ENCODE measurements at places on chromosomes 3 and 15.

- DNase-seq: no peak
Measured at GRCh38 chr15:25572191-25572590, 133.4 kb upstream of the UBE3A start.

DNA sequence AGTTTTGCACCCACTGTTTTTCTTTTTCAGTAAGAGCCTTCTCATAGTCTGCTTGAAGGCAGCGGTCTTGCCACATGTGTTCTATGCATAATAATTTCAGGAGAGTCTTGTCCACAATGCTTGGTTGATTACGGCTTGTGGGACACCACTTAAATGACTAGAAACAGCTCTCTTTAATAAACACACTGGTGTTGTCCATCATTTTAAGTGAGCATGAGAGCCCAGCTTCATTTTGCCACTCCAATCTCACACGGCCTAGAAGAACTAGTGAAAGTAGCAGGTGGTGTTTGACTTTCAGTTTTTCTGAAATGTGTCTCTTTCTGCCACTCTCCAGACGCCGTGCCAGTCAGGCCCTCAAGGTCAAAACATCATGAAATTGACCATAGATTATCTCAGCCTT lies 292.1 kb downstream of the LPP start:
- no peak for DNase-seq

DNA sequence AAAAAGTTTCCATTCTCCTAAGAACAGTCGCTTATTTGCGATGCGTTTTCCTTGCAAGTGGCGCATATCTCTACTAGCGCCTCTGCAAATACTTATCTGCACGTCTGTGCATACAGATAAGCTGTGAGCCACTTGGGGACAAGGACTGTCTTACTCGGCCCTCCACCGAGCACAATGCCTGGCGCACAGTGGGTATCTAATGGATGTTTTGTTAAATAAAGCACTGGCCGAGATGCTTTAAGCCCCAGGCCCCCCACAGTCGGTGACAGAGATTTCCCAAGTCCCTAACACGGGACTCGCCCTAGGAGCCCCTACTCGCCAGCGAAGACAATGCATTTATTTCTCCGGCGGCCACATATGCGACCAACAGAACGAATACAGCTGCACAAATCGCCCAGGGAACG lies 503 bp downstream of the HLTF start:
- peak; percentile 36 for DNase-seq

GRCh38 chr3:195574497-195575304 lies 9.0 kb downstream of the APOD start:
- no peak for DNase-seq

DNA sequence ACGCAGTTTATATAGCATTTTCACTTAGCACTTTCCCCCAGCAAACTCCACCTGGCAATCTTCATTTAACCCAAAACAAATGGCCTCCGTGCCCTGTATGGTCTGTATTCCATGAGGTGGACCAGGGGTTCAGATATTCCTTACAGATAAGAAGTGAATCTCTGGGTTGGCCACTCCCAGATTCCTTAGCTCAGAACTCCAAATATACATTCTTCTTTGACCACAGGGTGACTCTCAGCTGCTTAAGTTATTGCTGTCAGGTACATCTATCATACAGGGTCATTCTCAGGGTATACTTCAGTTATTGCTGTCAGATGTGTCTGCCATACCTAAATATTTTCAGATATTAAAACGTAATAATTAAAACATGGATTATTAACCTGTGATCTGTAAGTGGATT lies 229.8 kb downstream of the TBL1XR1 start:
- DNase-seq: no peak

GRCh38 chr15:72197041-72197459 lies 537 bp downstream of the GRAMD2A start:
- DNase-seq: no peak

DNA sequence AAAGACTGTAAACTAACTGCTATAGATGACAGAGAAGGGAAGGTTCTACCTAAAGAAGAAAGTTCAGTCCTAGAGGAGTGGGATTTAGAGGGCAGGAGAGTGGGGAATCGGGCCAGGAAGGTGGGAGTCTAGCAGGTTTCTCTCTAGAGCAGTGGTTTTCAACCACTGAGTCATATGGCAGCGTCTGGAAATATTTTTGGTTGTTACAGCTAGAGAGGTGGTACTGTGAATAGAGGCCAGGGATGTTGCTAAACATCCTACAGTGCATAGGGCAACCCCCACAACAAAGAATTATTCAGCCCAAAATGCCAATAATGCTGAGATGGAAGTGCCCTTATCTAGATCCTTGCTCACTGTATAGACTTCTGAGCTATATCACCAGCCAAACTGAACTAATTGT lies 28.7 kb downstream of the ATP1B3 start:
- DNase-seq: no peak

DNA sequence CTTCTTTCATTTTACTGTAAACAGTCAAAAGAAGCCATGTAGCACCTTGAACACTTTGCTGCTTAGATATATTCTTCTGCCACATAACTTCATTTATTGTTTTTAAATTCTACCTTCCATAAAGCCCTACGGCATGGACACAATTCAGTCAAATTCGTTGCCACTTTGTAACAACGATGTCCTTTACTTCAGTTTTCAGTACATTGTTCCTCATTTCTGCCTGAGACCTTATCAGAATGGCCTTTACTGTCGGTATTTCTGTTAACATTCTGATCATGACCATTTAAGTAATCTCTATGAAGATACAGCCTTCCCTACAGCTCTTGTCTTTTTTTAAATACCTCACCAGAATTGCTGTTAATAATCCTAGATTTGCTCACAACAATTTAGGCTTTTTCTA lies 466.9 kb downstream of the NAALADL2 start:
- DNase-seq: no peak

GRCh38 chr3:2790266-2790815 lies 319.8 kb downstream of the IL5RA start:
- DNase-seq: peak; percentile 12

DNA sequence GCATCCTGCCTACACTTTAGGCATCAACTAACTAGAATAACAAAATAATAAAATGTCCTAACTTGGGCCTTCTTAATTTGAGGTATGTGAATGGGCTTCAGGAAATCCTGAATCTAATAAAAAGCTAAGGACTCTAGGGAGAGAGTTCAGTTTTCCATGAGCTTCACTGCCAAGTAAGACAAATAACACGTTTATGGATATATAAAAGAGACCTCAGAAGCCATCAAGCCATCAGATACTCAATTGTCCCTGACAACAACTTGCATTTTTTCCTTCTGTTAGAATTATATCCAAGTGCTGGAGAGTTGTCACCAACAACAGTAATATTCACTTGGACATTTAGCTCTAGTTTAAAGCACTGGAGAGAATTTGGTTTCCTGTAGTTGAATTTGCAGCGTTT lies 102.4 kb upstream of the IGSF10 start:
- no peak for DNase-seq

- DNase-seq: no peak
Measured at GRCh38 chr3:89795506-89795905, 688.1 kb downstream of the EPHA3 start.

GRCh38 chr15:74315626-74316025 lies 51.8 kb downstream of the CYP11A1 start:
- DNase-seq: no peak

DNA sequence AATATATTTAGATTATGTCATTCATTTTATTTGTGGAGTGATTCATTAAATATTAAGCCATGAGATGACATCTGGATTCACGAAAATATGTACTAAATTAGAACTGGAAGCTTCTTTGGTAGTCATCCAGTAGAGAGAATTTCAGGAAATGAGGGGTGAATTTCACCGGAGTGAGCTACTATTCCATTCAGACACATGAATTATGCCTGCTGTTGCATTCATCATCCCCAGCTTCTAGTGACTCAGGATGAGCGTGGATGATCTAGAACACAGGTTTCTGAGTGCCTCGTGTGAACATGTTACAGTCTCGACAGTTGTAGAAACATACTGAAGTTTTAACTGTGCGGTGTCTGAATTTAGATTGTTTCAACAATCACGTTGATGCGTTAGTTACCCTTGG lies 42.9 kb upstream of the GABRG3 start:
- DNase-seq: no peak

DNA sequence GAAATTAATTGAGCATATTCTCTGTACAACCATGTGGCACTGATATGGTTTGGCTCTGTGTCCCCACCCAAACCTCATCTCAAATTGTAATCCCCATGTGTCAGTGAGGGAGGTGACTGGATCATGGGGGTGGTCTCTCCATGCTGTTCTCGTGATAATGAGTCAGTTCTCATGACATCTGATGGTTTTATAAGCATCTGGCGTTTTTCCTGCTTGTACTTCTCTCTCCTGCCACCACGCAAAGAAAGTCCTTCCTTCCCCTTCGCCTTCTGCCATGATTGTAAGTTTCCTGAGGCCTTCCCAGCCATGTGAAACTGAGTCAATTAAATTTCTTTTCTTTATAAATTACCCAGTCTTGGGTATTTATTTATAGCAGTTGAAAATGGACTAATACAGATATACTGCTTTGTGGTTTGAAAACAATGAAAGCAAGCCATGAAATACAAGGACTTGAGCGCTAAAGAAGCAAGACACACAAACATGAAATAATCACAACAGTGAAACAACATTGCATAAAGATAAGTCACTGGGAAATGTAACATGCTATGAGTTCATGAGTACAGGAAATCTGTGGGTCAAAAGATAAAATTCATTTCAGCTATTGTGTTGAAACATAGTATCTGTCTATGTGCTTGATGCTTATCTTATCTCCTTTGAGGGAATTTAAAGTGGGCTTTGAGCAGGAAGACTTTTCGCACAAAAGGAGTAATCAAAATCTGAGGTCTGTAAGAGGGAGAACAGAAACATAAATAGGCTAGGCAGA lies 288.7 kb downstream of the GBE1 start:
- no peak for DNase-seq

DNA sequence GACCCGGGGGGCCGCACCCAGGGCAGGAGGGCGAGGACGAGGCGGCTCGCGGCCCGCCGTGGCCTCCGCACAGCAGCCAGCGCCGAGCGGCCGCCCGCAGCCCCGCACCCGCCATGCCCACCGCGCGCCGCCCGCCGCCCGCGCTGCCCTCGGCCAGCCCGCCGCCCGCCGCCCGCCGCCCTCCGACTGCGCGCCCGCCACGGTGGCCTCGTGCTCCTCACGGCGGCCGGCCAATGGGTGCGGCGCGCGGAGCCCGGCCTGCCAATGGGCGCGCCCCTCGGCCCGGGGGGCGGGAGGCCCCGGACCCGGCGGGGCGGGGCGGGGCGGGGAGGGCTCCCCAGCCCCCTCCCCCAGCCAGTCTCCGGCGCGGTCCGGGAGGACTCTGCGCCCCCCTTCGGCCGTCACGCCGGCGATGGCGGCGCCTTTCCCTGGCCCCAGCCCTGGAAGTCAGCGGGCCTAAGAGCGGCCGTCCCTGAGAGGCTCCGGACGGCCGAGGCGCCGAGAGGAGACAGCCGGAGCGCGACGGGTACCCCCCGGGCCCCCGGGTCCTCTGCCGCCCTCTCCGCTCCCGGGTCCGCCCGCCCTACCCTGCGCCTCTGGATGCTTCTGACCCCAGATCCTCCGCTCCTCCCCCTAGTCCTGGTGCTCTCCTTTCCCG lies at the start of gene NT5DC2:
Gene NT5DC2, minus strand, starts transcription at position 235 of the 658 bp plus-strand sequence. Its CDS starts 120 bp downstream, at position 115.
- DNase-seq: peak; percentile 84

- DNase-seq: no peak
Measured at GRCh38 chr3:3368306-3368705, 188.8 kb upstream of the CRBN start.

DNA sequence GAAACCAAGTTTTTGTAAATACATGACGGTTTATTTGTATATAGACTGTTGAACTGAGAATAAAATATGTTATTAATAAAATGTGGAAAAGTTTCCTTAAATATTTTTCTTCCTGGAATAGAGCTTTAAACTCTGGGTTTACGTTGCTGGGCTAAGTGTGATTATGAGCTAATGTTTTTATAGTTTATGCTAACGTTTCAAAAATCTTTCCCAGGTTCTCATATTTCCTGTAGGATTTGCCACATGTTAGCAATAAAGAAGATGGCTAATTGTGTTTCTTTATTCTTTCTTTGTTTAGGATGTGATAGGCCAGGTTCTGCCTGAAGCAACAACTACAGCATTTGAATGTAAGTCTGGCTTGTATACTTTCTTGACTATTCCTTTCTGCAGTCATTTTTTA lies 7.2 kb downstream of the MAP2K5 start:
- DNase-seq: no peak

All from kidney tubule cell (primary cell).